ENCODE measurements at places on chromosomes 2 and 18.
A peak's percentile ranks its signal among the peaks of the same experiment; 100 is the strongest.

GRCh38 chr2:96591054-96591453, 47.1 kb downstream of the KANSL3 start:
- ATAC-seq: no peak

DNA sequence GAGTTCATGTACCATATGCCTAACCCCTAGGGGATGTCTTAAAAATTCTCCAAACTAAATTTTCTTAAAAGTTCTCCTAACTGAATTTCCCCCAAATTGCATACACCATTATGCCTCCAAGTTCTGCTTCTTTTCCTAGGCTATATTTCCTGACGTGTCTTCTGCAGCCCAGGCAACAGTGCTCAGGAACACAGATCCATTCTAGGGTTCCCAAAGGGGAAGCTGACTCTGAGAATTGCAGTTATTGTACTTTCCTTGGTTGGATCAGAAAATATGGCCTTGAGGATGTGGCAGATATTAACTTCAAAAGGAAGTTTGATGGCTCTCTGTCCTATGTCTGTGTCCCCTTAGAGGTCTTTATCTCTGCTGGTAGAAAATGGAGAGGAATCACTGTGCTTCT, 124.3 kb downstream of the TMEM17 start:
- ATAC-seq: no peak

DNA sequence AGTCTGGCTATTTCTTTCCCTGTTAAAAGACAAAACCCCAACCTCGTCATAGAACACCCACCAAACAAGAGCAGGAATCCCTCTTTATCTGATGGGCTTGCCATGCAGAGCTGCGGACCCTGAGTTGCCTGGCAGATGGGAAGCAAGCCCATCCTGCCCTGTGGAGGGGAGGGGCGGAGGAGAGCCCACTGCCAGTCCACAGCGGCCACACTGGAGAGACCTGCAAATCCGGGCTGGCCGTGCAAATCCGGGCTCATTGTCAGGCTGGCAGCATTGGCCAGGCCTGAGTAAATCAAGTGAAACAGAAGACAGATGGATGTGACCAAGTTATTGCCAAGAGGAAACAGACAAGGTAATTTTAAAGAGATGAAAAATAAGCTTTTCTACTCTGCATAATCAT, 22.0 kb downstream of the MYL12B start:
- no peak for ATAC-seq

- ATAC-seq: no peak
These were observed 45.0 kb downstream of the EIF5B start for GRCh38 chr2:99382143-99382542.

DNA sequence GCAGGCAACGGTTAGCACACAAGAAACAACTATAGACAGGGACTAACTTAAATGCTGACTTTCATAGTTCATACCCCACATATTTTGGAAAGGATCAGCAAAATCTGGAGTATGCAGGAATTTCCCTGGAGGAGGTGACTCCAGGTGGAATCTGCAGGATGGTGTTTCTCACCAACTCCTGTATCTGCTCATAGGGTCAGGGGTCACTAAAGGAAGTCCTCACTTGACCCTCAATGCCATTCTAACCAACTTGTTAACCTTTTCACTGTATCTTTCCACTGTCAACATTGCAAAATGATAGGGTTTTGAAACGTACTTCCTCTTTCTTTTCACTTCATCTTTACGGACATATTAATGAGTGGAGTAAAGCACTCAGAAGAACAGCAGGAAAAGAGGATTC, 207.0 kb upstream of the CXCR4 start:
- ATAC-seq: peak; percentile 5

- no peak for ATAC-seq
These were observed 26.4 kb downstream of the ALK start for GRCh38 chr2:29894822-29895614.

DNA sequence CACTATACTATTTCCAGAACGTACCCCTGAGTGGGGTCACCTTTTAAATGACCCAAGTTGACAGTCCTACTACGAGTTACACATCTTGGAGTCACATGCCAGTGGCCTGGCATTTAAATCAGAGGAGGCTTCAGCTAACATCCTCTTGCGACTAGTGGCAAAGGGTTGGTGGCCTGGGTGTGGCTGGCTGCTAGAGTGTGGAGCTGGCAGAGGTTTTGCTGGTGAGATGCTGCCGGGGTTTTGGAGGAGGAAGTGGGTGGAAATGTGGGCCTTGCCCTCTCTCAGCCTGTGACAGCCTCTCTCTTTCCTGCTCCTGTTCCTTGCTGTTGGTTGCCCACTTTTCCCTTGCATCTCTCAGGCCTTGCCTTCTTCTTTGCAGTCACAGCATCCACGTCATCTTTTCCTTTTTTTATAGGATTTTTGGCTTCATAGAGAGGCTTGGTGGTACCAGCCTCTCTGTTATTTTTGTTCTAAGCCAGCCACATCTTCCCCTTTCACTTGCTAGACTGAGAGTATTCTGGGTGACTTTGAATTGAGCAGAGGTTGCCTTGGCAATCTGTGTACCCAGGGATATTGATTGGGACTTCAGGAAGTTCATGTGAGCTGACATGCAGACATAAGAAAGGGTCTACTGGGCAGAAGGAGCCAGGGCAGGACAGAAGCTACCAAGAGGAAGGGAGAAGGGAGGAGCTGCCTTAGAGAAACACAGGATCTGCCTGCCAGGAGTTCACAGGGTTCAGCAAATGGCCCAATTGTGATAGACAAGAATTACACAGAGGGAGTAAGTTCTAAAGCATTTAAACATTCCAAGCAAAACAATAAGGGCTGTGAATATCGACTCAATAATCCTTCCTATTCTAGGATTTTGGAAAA, 55.4 kb downstream of the CDC42EP3 start:
- ATAC-seq: peak; percentile 92

GRCh38 chr2:96265349-96265839, 403 bp downstream of the TMEM127 start:
- ATAC-seq: peak; percentile 47

GRCh38 chr2:26011990-26012856, 21.7 kb upstream of the RAB10 start:
- ATAC-seq: no peak

- ATAC-seq: no peak
These were observed 382.6 kb upstream of the CDH2 start for GRCh38 chr18:28559511-28559910.

DNA sequence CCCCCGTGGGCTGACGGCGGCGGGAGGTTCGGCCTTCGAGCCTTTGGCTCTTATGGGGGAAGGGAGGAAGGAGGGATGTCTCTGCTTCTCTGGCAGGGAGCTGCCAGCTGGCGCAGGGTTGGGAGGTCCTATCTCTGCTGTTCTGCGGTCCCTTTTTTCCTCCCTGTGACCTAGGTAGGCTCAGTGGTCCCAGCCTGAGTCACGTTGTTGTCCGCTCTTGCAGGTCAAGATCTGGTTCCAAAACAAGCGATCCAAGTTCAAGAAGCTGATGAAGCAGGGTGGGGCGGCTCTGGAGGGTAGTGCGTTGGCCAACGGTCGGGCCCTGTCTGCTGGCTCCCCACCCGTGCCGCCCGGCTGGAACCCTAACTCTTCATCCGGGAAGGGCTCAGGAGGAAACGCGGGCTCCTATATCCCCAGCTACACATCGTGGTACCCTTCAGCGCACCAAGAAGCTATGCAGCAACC, 2.5 kb downstream of the DLX1 start:
- ATAC-seq: no peak

GRCh38 chr18:75016025-75016717, 192.8 kb downstream of the PTGR3 start:
- ATAC-seq: peak; percentile 85
